ENCODE measurements at places on chromosomes 13 and 19.

GRCh38 chr19:40365613-40366401, 17.3 kb downstream of the PLD3 start:
- DNase-seq = no peak

DNA sequence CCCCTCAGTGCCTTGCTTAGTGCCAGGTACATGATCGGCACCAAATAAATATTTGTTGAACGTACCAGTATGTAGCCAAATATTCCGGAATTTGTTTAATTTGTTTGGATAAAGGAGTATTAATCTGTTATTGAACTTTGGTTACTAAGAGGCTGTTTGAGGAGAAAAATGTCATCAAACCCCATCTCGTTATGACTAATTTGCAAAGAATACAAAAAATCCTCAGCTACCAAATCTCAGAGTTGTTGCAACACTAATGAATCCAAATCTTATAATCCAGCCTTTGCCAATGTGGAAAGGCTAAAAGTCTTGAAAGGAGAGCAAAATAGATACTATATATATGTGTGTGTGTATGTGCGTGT, 79.5 kb downstream of the KLF5 start:
- no peak for DNase-seq

DNA sequence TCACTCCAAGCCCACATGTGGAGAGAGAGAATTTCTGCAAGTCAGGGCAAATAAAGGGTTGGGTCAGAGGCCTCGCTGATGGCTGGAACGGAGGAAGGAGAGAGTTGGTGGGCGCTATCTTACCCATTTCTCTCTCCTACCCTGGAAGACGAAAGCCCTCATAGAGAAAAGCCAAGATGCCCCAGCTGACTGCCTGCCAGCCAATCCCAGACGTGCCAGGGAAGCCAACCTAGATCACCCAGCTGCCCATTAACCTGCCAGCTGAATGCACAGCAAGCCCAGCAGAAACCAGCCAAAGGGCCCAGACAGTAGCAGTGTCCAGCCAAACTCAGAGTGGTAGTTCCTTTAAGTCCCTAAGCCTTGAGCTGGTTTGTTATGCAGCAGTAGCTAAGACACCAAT, 167.0 kb upstream of the ZNF507 start:
- no peak for DNase-seq

- DNase-seq = no peak
Measured at GRCh38 chr13:114062754-114063153, 69.7 kb downstream of the RASA3 start.

DNA sequence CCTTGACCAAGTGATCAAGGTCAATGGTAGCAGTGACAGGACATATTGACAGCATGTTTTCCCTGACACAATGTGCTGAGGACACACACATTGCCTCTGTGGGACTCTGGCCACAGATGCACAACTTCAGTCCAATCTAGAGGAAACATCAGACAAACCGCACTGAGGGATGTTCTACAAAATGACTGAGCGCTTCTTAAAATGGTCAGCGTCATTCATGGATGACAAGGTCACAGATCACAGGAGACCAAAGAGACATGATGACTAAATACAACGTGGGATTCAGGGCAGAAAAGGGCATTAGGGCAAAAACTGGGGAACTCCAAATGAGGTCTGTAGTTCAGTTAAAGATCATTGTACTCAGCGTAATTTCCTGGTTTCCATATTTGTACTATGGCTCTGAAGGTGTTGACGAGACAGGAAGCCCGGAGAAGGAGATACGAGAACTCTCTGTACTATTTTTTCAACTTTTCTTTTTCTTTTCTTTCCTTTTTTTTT, 20.6 kb downstream of the PBX4 start:
- no peak for DNase-seq

DNA sequence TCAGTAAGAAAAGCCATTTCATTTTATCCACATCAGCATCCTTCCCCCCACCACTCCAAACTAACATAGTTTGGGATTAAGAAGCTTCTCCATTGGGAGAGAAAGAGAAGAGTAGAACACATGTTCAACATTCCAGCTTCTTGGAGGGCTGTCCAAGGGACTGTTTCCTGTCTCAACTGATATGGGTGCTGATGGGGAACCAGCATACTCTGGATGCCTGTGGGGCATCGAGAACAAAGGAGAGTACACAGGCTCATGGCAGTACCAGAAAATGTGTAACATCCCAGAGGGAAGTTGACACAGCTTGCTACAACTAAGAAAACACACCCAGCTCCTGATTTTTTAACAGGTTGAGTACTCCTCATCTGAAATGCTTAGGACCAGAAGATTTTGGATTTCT, 24.7 kb downstream of the SUCLA2 start:
- DNase-seq = no peak

GRCh38 chr13:37129866-37130265, 24.4 kb upstream of the CSNK1A1L start:
- no peak for DNase-seq

DNA sequence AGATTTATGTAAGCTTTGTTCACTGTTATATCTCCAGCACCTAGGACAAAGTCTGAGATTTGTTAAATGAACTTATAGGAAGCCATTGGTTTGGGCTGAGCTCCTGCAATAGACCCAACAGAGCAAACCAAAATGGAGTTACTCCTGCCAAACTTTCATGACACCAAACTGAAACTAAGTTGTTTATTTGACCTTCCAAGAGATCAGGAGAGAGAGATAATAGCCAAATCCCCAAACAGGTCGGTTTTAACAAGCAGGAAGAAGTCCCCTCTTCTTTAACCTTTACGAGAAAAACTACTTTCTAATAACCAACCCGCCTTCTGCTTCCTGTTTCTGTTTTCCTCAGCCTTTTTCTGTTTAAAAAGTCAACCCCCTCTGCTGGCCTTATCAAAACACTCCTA, 54.9 kb upstream of the ATP12A start:
- no peak for DNase-seq

GRCh38 chr19:55857149-55857548, 20.8 kb downstream of the NLRP4 start:
- no peak for DNase-seq

DNA sequence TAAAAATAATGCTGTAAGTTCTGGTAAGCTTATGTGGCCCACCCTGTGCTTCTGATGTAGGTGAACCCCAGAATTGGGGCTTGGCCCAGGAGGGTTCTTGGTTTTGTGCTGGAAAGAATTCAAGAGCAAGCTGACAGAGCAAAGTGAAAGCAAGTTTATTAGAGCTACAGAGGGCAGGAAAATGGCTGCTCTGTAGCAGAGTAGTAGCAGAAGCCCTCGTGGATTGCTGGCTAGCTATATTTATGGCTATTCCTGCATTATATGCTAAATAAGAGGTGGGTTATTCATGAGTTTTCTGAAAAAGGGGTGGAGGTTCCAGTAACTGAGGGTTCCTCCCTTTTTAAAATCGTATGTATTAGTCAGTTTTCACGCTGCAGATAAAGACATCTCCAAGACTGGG, 20.6 kb upstream of the ZNF599 start:
- DNase-seq = no peak

- DNase-seq = no peak
Measured at GRCh38 chr19:336067-336614, 8.5 kb downstream of the MIER2 start.

GRCh38 chr13:106056851-106057250, 478.6 kb downstream of the EFNB2 start:
- DNase-seq = no peak

GRCh38 chr13:84670245-84670644, 788.0 kb upstream of the SLITRK1 start:
- no peak for DNase-seq

DNA sequence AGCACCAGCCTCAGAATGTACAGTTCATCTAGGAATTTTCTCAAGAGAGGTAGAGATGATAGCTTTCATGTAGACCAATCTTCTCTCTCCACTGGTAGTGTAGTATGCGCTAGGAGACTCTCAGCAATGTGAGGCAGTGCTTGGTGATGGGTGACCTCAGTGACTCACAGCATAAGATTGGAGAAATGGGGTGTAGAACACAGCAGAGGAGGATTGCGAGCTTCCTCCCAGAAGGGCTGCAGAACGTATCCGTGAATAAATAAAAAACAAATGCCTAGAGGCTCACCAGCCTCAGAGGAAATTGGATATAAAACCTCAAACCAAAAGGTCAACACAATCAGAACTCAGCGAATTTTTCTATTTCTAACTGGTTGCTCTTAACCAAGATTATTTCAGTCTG, 182.9 kb upstream of the RXFP2 start:
- no peak for DNase-seq

- no peak for DNase-seq
Measured at GRCh38 chr19:55208880-55209692, at the start of gene PTPRH. Gene PTPRH (minus strand): TSS chr19:55209501. CDS start chr19:55209433, 68 bp downstream.

- DNase-seq = no peak
Measured at GRCh38 chr13:80783926-80784565, 443.1 kb upstream of the SPRY2 start.

GRCh38 chr19:47109541-47110375, 3.8 kb downstream of the ZC3H4 start:
- DNase-seq = no peak

DNA sequence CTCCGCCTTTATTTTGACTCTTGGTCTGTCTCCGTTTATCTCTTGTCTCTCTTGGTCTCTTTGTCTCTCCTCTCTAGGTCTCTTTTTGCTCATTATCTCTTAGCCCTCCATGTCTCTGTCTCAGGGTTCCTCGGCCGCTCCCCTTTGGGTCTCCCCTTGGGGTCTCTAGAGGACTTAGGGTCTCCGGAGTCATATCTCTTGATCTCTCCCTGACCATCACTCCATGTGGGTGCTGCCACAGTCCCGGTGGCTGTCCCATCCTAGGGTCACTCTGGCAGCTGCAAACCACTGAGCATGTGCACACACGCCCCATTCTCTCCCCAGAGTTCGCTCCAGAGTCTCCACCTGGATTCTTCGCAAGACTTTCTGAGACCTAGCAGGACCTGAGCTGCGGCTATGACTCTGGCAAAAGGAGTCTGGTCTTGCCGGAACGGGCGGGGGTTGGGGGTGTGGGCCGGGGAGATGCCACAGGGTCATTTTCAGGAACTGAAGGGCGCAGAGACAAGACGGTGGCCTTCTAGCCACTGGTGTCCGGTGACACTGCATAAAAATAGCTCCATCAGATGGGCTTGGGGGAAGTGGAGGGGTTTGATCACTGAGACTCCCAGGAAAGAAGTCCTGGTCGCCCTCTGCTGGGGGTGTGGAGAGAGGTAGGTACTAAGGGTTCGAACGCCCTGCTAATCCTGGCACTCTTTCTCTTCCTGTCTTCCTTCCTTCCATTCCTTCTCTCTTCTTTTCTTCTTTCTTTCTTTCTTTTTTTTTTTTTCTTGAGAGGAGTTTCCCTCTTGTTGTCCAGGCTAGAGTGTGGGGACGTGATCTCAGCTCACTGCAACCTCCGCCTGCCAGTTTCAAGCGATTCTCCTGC, 1.2 kb upstream of the KCNA7 start:
- DNase-seq = no peak

DNA sequence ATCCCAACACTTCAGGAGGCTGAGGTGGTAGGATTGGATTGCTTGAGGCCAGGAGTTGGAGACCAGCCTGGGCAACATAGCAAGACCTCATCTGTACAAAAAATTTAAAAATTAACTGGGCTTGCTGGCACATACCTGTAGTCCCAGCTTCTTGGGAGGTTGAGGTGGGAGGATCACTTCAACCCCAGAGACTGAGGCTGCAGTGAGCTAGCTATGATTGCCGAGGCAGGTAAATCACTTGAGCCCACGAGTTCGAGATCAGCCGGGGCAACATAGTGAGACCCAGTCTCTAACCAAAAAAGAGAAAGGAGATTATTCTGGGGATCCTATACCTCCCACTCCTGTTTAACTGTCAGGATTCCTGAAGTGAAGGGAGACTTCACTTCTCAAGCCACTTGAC, 16.4 kb upstream of the GARRE1 start:
- no peak for DNase-seq

- DNase-seq = no peak
Measured at GRCh38 chr13:29763436-29764180, 86.8 kb downstream of the UBL3 start.

- DNase-seq = no peak
Measured at GRCh38 chr19:18173572-18174288, at the start of gene IFI30. Gene IFI30 (plus strand): TSS chr19:18173813. CDS start chr19:18173842, 29 bp downstream.

DNA sequence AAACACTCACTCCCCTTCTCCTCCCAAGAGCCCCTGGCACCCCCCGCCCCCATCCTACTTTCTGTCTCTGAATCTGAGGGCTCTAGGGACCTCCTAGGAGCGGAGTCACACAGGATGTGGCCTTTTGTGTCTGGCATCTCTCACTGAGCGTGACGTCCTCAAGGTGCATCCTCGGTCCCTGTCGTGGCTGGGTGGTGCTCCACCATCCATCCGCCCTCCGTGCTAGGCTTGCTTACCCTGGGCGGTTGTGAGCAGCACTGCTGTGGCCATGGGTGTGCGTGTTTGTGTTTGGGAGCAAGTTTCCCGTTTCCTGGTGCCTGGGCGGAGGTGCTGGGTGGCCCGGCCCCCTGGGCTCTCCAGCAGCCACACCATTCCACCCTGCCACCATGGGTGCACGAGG, 12.2 kb downstream of the PLEKHJ1 start:
- no peak for DNase-seq

DNA sequence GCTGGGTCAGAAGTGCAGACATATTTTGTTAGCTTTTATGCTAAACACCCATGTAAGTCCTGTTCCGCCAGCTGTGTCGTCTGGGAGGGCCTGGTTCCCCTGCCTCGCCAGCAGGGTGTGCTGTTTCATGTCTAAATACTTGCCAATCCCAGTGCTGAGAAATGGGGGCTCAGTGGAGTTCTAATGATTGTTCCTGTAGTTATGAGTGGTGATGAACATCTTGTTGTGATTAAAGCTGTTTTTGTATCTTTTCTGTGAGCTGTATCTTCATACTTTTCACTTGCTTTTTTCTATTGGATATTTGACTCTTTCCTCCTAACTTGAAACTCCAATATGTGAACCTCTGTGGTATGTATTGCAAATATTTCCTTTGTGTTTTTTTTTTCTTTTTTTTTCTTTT, 32.7 kb downstream of the KDM4B start:
- peak; percentile 14 for DNase-seq

DNA sequence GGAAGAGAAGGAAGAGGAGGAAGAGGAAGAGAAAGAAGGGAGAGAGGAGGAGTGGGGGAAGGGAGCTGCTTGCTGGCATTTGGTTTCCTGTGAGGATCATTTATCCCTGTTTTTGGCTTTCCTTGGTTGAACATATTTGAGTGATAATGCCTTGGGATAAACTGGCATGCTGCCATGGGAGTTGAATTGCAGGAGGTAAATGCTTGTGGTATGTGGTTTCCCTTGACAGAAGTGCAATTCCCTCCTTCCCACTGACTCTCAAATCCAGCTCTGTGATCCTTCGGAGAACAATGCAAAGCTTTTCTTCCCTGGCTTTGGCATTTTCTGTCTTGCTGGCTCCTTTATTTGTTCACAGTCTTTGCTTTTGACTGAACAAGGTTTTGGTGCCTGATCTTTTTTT, 27.2 kb upstream of the CBY2 start:
- DNase-seq = no peak

- DNase-seq = no peak
Measured at GRCh38 chr13:35548790-35549189, 72.3 kb upstream of the MAB21L1 start.

GRCh38 chr13:41199079-41199478, 4.7 kb upstream of the KBTBD7 start:
- no peak for DNase-seq

- no peak for DNase-seq
Measured at GRCh38 chr13:43880214-43880855, 631 bp downstream of the LACC1 start.
